Stimulated activated CD4-positive, alpha-beta T cell treated with anti-CD3 and anti-CD28 coated beads, Interleukin-4, amount 100 ng/mL, for 24 hours (primary cell): ENCODE measurements at places on chromosomes 6 and 20.

- DNase-seq, result no peak
Measured at GRCh38 chr6:158047563-158048323, 66.1 kb downstream of the SYNJ2 start.

GRCh38 chr6:31621991-31622390 lies 1.5 kb downstream of the PRRC2A start:
- no peak for DNase-seq

DNA sequence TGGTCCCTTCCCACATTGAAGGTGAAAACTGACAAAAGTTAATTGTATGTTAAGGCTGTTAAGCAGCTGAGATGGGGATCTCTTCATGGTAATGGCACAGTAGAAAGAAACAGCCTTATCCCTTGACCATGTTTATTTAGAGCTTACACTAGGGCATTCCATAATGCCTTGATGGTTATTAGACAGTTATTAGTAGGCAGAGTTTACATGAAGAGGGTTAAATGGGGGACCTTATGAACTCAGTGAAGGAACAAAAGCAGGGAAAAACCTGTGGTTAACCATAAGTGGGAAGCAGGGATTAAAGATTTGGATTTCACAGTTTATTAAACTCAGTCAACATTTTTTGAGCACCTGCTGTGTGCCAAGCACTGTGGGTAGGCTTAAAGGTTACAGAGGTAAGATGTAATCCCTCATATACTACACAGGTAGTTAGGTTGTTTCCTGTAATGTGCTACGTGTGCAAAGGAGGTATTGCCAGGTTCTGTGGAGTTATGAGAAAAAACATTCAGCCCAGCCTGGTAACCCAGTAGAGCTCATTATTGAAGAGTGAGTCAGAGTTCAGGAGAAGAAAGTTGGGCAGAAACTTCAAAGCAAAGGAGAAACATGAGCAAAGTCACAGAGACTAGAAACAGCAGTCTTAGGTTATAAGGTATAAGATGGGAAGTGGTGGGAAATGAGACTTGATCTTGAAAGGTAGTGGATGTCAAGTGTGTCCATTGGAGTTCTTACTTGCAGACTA lies 32.3 kb upstream of the GNRH2 start:
- peak; percentile 25 for DNase-seq

DNA sequence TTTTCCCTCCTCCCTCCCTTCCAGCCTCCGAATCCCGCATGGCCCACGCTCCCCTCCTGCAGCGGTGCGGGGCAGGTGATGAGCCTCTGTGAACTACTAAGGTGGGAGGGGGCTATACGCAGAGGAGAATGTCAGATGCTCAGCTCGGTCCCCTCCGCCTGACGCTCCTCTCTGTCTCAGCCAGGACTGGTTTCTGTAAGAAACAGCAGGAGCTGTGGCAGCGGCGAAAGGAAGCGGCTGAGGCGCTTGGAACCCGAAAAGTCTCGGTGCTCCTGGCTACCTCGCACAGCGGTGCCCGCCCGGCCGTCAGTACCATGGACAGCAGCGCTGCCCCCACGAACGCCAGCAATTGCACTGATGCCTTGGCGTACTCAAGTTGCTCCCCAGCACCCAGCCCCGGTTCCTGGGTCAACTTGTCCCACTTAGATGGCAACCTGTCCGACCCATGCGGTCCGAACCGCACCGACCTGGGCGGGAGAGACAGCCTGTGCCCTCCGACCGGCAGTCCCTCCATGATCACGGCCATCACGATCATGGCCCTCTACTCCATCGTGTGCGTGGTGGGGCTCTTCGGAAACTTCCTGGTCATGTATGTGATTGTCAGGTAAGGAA lies at the start of gene OPRM1:
Gene OPRM1, plus strand, starts transcription at position 10 of the 612 bp plus-strand sequence. Its CDS starts 305 bp downstream, at position 315.
- peak; percentile 17 for DNase-seq

GRCh38 chr20:34579979-34580940 lies 21.7 kb downstream of the MAP1LC3A start:
- no peak for DNase-seq

- DNase-seq, result no peak
Measured at GRCh38 chr20:11496380-11496779, 421.3 kb upstream of the BTBD3 start.

GRCh38 chr6:2949536-2950083 lies 21.8 kb downstream of the SERPINB6 start:
- no peak for DNase-seq

DNA sequence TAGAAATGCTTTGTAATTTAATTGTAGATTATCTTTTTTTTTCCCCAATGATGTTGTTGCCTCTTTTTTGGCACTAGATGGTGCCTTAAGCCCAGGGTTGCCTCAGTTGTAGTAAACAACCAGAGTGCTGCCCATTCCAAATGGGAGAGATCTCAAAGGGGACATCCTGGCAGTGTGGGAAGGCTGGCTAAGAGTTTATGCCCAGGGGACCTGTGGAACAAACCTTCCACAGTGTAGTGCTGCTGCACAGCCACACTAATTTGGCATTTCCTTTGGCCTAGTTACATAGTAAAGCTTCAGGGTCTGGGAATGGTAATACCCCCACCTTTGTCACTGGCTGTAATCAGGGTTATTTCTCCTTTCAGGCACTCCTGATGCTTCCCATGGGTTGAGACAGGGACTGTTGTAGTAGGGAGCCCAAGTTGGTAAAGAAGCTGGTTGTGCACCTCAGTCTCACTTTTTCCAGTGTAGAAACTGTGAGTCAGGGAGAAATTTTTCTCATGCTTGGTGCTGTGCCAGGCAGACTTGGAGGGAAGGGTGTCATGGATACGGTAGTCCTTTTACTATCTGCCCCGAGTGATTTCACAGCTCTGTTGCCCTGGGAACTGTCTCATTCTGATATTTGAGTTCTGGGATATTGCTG lies 177.8 kb upstream of the ECI2 start:
- no peak for DNase-seq

DNA sequence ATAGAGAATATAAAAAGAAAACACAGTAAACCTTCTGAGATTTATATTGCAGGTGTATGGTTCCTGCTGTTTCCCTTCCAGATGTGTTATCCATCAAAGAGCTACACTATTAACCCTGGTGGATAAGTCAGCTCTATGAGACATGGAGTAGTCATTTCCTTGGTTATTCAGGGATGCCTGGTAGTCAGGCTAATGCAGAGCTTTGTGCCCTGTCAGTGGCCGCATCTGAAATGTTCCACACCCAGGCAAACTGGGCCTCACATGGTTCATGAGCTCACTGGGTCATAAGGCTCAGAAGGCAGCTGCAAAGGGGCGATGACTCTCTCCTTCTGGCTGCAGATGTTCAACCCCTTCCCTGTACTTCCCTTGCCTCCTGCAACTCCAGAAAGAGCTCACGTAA lies 473.6 kb downstream of the EPHA7 start:
- DNase-seq, result no peak

- DNase-seq, result no peak
Measured at GRCh38 chr6:108083349-108083748, 8.8 kb upstream of the OSTM1 start.

DNA sequence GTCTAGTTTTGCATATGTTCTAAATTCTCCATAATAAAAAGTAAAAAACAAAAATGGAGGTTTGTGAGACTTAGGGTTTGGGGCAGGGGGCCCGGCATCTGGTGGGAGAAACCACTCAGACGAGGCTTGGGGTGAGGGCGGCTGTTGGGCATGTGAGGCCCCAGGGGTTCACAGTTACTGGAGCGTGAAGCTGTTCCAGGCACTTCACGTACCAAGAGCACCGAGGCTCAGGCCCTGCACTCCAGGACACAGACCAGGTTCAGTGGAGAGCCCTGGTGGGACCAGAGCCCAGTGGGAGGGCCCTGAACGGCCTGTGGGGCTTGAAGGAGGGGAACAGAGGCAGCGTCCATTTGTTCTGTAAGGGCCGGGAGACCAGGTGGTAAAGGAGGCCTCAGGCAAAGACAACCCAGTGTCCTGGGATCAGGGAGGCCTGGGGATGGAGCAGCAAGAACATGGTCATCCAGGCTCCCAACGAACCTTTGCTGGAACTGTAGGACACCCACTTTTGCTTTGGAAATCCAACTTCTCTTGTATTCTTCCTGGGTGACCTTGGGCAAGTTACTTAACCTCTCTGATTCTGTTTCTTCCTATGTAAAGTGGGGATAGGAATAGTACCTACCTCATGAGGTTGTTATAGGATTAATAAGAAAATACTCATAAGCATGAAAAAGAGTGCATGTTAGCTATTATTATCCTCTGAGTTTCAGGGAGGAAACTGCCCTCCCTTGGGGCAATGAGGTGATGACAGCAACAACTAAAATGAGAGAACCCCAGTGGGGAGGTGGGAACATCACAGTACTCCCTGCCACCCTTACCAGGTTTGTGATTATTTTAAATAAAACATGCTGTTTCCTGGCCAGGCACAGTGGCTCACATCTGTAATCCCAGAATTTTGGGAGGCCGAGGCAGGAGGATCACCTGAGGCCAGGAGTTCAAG lies 1.1 kb upstream of the FGD2 start:
- no peak for DNase-seq

- DNase-seq, result no peak
Measured at GRCh38 chr6:134093007-134093573, 40.7 kb upstream of the SLC2A12 start.

DNA sequence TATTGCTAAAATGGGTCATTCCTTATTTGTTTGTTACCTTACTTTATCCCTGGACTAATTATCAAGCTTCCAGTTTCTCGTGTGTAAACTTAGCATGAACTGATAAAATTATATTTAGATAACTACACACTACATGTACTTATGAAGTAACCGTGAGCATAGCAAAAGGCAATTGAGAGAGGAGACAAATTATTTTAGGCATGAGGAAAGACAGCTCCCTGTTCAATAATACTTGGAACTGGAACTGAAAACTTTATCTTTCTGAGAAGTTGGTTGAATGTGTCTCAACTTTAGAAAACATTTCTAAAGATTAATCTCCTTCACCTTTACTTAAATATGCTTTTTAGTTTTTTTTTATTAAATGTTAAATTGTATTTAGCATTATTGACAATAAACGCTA lies 11.4 kb downstream of the CRISP3 start:
- DNase-seq, result no peak

DNA sequence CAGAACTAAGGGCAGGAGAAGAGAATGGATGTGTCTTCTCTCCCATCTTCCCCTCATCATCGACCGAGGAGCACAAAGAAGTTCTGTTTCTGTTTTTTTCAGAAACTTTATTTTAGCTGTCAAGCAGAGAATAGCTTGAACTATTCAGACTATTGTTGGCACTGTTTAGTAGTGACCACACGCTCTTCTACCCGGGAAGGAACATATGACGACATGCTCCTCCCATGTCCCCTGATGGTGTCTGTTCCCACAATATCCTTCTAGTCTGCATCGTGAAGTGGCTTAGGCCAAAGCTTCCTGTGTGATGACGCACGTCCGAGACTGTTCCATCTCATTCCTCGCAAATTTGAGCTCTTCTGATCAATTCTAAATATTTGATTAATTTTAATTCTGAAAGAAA lies 27.2 kb upstream of the KIF25 start:
- no peak for DNase-seq

GRCh38 chr20:62984666-62985443 lies 21.9 kb downstream of the BHLHE23 start:
- DNase-seq, result no peak

- DNase-seq, result no peak
Measured at GRCh38 chr6:134368670-134369069, 50.8 kb upstream of the SGK1 start.

DNA sequence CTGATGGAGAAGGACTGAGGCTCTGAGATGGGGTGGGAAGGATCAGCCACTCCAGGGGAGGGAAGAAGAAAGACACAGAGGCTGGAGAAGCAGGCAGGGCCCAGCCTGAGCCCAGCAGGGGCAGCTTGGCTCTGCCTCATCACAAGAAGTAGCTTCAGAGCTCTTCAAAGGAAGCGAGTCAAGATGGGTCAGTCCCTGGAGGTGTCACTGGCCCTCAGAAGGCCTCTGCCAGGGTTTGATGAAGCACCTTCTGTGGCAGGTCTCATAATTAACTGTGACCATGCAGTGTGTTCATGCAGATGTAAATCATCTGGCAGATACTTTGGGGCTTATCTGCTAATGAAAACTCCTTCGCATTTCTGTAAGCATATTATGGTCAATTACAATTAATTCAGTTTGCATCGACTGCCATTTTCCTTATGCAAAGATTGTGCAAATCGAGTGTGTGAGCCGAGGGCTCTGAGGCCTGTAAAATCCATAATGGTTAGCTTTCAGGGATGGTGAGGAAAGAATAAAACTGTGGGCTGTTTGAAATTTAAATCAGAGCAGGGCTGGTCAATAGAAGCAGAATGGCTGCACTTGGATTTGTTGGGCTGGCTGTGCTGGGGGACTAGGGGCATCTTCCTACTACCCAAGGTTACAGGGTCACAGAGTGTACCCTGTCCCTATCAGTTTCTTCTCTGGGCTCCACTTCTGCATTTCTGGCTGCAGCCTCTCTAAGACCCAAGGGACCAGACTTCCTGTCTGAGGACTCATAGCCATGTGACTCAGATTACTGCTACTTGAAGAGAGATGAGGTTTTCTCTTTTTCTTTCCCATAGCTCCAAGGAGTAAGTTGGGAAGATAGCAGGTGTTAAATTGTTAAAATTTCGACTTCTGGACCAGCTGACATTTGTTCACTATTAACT lies 376.6 kb downstream of the DHX35 start:
- DNase-seq, result no peak

- no peak for DNase-seq
Measured at GRCh38 chr6:80021131-80021530, 16.7 kb downstream of the TTK start.

DNA sequence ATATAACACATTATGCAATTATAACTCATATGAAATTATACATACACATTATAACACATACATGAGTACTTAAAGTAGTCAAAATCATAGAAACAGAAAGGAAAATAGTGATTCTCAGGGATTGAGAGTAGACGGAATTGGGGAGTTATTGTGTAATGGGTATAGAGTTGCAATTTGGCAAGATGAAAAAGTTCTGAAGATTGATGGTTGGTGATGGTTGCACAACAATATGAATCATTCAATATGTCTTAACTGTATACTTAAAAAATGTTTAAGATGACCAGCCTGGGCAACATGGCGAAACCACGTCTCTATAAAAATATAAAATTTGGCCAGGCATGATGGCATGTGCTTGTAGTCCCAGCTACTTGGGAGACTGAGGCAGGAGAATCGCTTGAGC lies 372.7 kb downstream of the CDKAL1 start:
- no peak for DNase-seq

- no peak for DNase-seq
Measured at GRCh38 chr20:49140411-49140810, 47.7 kb downstream of the STAU1 start.

DNA sequence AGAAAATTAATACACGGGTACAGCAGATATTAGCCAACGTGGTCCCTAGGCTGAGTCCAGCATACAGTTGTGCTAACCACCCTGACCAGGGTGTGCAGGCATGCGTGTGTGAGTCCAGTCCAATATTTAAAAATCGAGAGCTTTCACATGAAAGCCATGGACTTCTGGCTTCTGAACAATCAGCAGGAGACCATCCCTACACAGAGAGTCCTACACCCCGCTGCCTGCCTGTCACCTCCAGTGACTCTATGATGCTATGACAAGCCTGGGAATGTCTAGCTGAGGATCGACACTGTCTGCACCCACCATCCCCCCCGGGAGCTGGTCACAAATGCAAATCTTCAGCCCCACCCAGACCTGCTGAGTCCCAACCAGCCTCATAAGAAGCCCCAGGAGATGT lies 7.9 kb downstream of the ACSS1 start:
- no peak for DNase-seq
